Body of pancreas (tissue), 4 donors: ENCODE measurements at places on chromosomes 1 and 21. TPM values are rescaled to one million over a fixed set of nuclear protein-coding genes. Genes with fewer than 3 reads are reported as not detected.

Gene LIPI
- not detected for total RNA-seq

DNA sequence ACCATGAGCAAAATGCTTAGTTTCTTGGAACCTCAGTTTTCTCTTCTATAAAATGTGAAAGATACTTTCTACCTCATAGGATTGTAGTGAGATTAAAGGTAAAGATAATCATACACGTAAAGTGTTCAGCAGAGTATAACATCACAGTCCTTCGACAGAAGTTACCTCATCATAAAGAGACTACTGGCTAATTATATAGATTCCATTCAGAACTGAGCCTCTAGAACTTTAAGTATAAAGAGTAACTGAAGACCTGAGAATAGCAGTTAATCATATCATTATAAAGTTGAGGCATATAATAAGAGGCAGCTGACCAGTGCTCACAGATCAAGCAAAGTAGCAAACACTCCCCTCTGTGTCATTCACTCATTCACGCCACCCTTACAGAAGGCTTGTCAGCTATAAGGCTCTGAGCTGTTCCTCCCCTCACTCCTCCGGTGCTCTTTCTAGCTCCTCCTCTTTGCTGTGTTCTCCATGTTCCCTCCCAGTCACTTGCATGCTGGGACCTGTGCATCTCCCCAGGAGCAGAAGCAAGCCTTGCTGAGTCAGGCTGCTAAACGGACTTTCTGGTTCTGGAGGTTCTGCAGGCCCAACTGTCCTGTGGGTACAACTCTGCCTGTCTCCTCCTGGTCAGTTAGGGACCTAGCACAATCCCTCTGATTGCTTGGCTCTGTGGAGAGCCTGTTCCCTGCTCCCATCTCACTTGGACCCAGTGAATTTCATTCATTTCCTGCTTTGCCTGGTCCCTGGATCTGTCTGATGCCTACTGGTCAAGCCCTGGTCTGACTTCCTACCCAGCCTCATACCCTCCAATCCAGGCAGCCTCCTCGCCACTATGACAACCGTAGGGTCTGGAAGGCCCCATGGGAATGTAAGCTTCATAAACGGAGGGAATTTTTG lies 28.3 kb upstream of the LY9 start:
- no peaks in the 10 kb centered on the region for H3K4me1 ChIP-seq
- no peak overlapping the region for H3K4me3 ChIP-seq
- no peak for DNase-seq
- H3K27ac ChIP-seq = no peak overlapping the region
- H3K27me3 ChIP-seq = no peaks in the 10 kb centered on the region
- H3K36me3 ChIP-seq = no peaks in the 10 kb centered on the region

GRCh38 chr1:232667778-232668165 lies 37.8 kb upstream of the SIPA1L2 start:
- DNase-seq = no peak
- H3K4me3 ChIP-seq = no peak overlapping the region
- H3K36me3 ChIP-seq = no peaks in the 10 kb centered on the region
- no peak overlapping the region for H3K27ac ChIP-seq

DNA sequence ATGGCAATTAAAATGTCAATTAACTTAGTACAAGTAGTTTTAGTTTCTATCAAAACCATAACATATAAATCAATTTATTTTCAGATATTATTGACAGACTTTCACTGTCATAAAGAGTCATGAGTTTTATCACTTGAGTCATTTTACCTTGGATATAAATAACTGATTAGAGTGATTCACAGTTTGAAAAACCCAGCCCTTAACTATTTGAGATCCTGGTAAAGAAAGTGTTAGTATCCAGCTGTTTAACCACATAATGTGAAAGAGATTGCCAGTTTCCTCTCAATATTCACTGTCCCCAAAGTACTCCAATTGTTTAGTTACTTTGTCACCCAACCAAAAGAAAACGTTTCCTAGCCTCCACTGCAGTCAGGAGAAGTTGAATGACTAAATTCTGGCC lies 91.3 kb downstream of the UCHL5 start:
- H3K27ac ChIP-seq = no peak overlapping the region
- no peak for DNase-seq
- no peaks in the 10 kb centered on the region for H3K36me3 ChIP-seq
- H3K4me3 ChIP-seq = no peak overlapping the region
- no peaks in the 10 kb centered on the region for H3K27me3 ChIP-seq
- H3K4me1 ChIP-seq = peaks cover 14% of the 10 kb centered on the region

Gene MROH9
- total RNA-seq = not detected

GRCh38 chr1:54575605-54576290 lies 27.7 kb downstream of the ACOT11 start:
- no peaks in the 10 kb centered on the region for H3K36me3 ChIP-seq
- peaks cover 11% of the 10 kb centered on the region for H3K4me1 ChIP-seq
- H3K4me3 ChIP-seq = no peak overlapping the region
- no peaks in the 10 kb centered on the region for H3K27me3 ChIP-seq

Gene CBR1
- total RNA-seq = 80.7 TPM

Gene USH2A
- 0.33 TPM for total RNA-seq

GRCh38 chr1:212587888-212588510 lies 20.6 kb upstream of the ATF3 start:
- H3K27ac ChIP-seq = no peak overlapping the region
- no peak for DNase-seq
- no peak overlapping the region for H3K4me3 ChIP-seq
- H3K4me1 ChIP-seq = no peaks in the 10 kb centered on the region

Gene CKS1B
- 29.0 TPM for total RNA-seq

DNA sequence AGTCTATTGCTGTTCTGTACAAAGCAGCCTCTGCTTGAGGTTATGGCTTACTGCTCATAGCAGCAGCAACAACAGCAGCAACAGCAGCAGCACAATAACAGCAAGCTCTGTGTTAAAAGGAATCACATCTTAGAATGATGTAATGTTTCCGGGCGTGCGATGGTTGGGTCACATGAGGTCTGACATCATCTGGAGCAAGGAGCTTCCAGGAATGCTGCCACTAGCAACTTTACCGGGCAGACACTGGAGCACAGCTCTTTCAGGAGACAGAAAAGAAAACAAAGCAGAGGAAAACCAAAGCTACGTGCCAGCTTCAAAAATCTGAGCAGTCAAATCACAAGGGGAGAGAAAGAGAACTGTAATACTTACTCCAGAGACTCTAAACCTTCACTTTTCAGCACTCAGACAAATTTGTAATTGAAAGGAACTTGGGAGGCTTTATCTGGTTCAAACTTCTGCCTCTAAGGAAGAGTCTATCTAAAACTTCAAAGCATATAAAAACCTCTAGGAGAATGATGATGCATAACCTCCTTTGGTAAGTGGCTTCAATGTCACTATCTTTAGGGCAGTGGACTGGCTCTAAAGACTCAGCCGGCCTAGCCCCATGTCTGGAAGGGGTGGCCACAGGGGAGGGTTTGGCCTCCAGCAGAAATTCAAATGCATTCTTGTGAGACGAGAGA lies 28.3 kb upstream of the RAB3GAP2 start:
- H3K4me1 ChIP-seq = no peaks in the 10 kb centered on the region
- peak; percentile 62 for DNase-seq
- no peak overlapping the region for H3K27ac ChIP-seq
- no peaks in the 10 kb centered on the region for H3K36me3 ChIP-seq
